Activated T-helper 1 cell treated with anti-CD3 and anti-CD28 coated beads, Interleukin-12 subunit alpha, Interleukin-12 subunit beta, Interleukin-2, Interleukin-4 antibody, amounts not matched to agents 30 ng/mL and 10 ng/mL and 1 ng/mL, durations not matched to agents 14 hours and 24 hours and 36 hours (primary cell): ENCODE measurements at places on chromosomes 1 and 21. TPM values are rescaled to one million over a fixed set of nuclear protein-coding genes. Genes with fewer than 3 reads are reported as not detected.

Gene NTMT2
- not detected in 2 replicates for total RNA-seq

Gene C8B
- not detected in 2 replicates for total RNA-seq

Gene RPTN
- total RNA-seq, result not detected in 2 replicates

Gene FAM110D
- 0.12 TPM in 1 of 2 replicates, not detected in the other for total RNA-seq

Gene PTCH2
- total RNA-seq, result 1.3 and 1.5 TPM in 2 replicates

Gene GREM2
- total RNA-seq, result 0.05 TPM in 2 replicates

Gene TTC24
- total RNA-seq, result 3.7 and 4.1 TPM in 2 replicates

Gene RAP1GAP
- total RNA-seq, result 0.23 and 0.81 TPM in 2 replicates

Gene CFAP107
- not detected in 2 replicates for total RNA-seq

- DNase-seq, result no peak
Measured at GRCh38 chr21:41765420-41765821, 1.4 kb downstream of the RIPK4 start.

GRCh38 chr1:76669624-76670315 is 197.5 kb upstream of the ST6GALNAC5 start:
- no peak for DNase-seq

GRCh38 chr1:75990686-75991085 is 58.5 kb upstream of the ASB17 start:
- DNase-seq, result no peak

GRCh38 chr1:52235646-52236045 is 93.8 kb downstream of the ZFYVE9 start:
- DNase-seq, result no peak

- DNase-seq, result no peak
Measured at GRCh38 chr1:59055908-59056719, 240.8 kb upstream of the FGGY start.

GRCh38 chr21:15062606-15062965 is 2.2 kb downstream of the NRIP1 start:
- no peak for DNase-seq

DNA sequence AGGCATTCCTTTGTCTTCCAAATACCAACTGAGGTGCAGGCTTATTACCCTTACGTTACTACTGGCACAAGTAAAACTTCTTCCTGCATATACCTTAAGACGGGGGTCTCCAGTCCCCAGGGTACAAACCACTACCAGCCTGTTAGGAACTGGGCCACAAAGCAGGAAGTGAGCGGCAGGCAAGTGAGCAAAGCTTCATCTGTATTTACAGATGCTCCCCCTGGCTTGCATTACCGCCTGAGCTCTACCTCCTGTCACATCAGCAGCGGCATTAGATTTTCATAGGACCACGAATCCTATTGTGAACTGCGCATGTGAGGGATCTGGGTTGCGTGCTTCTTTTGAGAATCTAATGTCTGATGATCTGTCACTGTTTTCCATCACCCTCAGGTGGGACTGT is 113.1 kb downstream of the SLC45A1 start:
- DNase-seq, result peak; percentile 16

DNA sequence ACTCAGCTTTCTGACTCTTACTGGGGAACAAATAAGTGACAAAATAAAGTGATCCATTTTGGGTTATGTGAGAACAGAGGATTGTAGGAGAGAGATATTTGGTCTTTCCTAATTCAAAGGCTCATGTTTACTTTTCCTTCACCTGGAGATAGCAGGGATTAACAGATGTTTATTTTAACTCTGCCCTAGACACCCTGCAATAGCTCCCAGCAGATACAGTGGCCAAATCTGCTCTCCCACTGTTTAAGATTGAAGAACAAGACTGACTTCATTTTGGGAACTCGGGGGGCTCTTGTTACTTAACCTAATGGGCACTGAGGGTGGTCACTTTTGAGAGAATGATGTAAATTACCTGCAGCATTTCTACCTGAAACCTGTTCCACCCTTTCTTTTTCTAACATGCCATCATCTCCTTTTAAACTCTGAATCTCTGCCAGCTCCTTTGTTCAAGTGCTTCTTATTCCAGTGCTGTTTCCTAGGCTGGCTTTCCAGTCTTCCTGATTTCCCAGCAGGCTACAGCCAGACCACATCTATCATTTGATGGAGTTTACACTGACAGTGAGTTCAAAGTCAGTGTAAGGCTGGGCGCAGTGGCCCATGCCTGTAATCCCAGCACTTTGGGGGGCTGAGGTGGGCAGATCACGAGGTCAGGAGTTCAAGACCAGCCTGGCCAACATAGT is 90.0 kb downstream of the SELENOF start:
- DNase-seq, result no peak

DNA sequence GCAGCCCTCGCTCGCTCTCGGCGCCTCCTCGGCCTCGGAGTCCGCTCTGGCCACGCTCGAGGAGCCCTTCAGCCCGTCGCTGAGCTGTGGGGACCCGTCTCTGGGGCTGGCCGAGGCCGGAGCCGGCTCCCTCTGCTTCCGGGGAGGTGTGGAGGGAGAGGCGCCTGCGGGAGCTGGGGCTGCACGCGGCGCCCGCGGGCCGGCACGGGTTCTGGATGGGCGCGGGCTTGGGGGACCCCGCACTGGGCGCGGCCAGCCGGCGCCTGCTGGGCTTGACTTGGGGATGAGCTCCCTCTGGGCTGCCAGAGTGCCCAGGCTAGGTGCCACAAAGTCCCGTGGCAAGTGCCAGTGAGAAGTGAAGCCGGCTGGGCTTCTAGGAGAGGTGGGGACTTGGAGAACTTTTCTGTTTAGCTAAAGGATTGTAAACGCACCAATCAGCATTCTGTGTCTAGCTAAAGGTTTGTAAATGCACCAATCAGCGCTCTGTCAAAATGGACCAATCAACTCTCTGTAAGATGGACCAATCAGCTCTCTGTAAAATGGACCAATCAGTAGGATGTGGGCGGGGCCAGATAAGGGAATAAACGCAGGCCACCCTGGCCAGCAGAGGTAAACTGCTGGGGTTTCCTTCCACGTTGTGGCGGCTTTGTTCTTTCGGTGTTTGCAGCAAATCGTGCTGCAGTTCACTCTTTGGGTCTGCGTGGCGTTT is 20.2 kb downstream of the EXOC8 start:
- no peak for DNase-seq

DNA sequence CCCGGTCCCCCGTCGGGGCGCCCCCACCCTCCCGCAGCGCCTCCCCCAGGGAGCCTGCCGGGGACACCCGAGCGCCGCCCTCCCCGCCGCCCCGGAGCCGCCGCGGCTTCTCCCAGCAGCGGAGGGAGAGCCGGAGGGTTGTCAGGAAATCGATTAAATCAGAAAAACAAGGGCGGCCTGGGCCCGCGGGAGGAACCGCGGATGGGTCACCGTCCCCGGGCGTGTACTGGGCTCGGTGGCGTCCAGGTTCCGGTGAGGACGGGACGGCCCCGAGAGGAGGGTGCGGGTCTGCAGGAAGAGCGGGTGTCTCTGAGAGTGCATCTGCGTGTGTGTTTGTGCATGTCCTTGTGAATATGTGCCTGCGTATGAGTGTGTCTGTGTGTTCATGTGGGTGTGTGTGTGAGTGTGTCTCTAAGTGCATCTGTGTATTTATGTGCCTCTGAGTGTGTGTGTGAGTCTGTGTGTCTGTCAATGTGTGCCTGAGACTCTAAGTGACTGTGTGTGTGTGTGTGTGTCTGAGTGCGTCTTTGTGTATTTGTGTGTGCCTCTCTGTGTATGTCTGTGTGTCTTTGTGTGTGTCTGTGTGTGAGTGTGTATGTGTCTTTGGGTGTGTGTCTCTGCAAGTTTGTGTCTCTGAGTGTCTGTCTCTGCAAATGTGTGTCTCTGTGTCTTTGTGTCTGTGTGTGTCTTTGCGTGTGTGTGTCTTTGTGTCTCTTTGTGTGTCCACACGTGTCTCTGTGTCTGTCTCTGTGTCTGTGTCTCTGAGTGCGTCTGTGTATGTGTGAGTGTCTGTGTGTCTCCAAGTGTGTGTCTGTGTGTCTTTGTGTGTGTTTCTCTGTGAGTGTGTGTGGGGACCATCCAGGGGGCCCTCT is 1.1 kb downstream of the SPSB1 start:
- peak; percentile 50 for DNase-seq

- DNase-seq, result no peak
Measured at GRCh38 chr1:198491596-198491995, 48.9 kb downstream of the ATP6V1G3 start.

GRCh38 chr1:201006450-201006849 is 17.1 kb downstream of the KIF21B start:
- no peak for DNase-seq

GRCh38 chr1:157659576-157660247 is 40.9 kb downstream of the FCRL3 start:
- no peak for DNase-seq

DNA sequence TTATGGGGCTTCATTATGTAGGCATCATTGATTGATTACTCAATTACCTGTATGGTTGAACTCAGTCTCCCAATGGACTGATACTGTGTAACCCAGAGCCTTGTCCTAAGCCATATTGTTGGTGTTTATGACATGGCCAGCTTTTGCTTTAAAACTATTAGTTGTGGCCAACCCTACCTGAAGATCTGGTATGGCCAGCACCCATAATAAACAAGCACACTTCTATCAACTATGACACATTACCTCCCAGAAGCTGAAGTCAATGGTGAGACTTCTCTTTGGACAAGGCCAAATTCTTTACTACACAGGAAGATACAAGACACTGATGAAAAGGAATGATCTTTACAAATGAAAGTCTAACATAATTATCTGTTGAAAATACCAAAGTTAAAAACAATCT is 28.8 kb downstream of the MAN1A2 start:
- no peak for DNase-seq

DNA sequence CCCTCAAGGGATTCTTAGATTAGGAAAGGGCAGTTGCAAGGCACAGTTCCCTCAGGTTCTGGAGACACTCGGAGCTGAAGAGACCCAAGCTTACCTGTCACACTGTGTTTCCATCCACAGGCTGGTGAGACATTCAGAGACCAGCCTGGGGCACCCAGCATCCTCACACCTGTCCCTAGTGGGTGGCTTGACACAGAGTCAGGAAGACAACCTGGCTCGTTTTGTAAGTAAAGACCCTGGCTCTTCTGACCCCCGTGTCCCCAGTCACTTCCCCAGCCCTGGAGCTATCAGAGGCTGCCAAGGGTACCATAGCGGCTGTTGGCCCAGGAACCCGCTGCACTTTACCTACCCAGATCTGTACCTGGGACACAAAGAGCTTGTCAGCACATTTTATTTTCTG is 409.8 kb downstream of the MATN1 start:
- no peak for DNase-seq

GRCh38 chr1:212186427-212187207 is 98.6 kb upstream of the PPP2R5A start:
- peak; percentile 16 for DNase-seq

DNA sequence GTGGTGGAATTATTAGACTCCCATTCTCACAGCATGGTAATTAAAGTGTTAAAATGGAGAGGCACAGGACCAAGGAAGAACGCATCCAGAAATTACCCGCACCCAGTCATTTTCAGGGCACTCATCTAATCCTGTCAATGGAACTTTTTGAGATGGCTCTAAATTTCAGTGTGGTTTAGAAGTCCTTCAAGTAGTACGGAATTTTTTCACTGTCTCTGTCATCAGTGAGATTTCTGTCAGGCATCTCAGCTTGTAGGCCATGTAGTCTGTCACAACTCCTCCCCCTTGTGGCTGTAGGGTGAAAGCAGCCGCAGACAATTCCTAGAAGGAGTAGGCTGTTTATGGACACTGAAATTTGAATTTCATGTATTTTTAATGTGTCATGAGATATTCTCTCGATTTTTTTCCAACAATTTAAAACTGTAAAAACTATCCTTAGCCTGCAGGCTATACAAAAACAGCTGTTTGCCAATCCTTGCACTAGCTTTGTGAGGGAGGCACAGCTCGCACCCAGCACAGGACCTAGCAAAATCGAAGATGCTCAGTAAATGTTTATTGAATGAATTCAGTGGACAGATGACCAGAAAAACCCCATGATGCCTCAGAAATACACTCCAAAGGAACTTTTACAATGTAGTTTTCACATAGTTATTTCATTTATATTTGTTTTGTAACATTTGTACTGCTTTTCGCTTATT is 6.6 kb upstream of the NUP133 start:
- DNase-seq, result peak; percentile 34

- no peak for DNase-seq
Measured at GRCh38 chr21:17427157-17427556, 85.7 kb upstream of the CXADR start.

DNA sequence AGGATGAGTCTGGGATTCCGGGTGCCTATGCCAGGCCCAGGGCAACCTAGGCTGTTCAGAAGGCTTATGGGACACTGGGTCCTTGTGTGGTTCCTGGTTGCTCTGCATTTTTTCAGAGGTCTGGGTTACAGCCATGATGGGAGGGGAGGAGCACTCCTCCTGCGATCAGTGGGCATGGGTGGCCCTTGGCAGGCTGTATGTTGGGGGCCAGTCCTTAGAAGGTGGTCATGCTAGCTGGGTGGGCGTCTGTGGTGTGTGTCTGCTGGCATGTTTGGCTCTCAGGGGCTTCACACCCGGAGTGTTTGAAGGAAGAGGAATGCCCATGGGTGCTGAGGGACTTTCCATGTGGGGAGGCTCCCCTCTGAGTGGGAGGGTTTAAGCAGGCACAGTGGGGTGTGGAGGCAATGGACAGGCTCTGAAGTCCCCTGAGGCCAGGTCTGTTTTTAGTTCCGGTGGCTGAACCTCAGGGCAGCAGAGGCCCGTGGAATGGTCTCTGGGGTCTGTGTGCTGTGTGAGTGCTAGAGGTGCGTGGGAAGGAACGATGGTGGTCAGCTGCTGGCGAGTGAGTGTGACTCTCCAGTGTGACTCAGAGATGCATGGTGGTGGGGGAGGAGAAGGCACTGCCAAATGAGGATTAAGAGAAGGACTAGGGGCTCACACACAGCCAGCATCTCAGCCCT is 25.3 kb downstream of the CACNA1E start:
- no peak for DNase-seq

GRCh38 chr1:188241629-188242028 is 1412.9 kb downstream of the PLA2G4A start:
- no peak for DNase-seq

DNA sequence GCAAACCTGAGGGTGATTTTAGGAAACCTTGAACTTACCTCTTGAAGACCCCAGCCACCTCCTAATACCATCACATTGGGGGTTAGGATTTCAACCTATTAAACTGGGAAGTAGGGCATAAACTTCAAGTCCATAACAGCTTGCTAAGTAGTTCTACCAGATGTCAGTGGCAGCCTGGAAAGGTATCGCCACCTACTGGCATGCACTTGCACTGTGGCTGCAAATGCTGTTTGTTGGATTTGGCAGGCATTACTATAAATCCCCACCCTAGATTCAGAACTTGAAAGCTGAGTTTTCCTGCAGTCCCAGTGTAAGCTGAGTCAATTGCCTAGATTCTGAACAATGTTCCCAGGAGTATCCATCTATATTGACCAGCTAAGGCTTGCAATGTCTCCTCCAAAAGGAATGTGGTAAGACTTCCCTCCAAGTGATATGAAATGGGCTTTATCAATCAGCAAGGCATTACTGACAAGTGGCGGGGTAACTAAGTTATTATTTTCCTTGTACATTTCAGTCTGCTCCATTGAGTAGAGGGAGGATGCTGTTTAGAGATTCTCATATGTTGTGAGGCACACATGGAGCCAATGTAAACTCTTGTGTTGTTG is 474.5 kb downstream of the PTPRC start:
- peak; percentile 58 for DNase-seq

- DNase-seq, result no peak
Measured at GRCh38 chr1:223143537-223144248, 645 bp upstream of the TLR5 start.

- peak; percentile 5 for DNase-seq
Measured at GRCh38 chr1:171251042-171251951, 3.0 kb downstream of the FMO1 start.

GRCh38 chr1:28909198-28909597 is 5.2 kb upstream of the EPB41 start:
- DNase-seq, result no peak
